ENCODE measurements at places on chromosomes 5 and 9. TPM values are rescaled to one million over a fixed set of nuclear protein-coding genes. Genes with fewer than 3 reads are reported as not detected.

GRCh38 chr5:133287500-133287899, 235.7 kb downstream of the HSPA4 start:
- DNase-seq, result no peak

- DNase-seq, result no peak
These were observed 104.0 kb downstream of the GDNF start for GRCh38 chr5:37735649-37736347.

GRCh38 chr5:88930335-88930734, 47.4 kb upstream of the MEF2C start:
- DNase-seq, result no peak

CDO1 gene
- total RNA-seq, result 1.6 TPM

Measured in thymus (tissue), 14 donors.